ENCODE measurements at places on chromosomes 11 and 22. TPM values are rescaled to one million over a fixed set of nuclear protein-coding genes. Genes with fewer than 3 reads are reported as not detected.

GRCh38 chr22:33811686-33812085 is 108.6 kb downstream of the LARGE1 start:
- H3K4me3 ChIP-seq, result no peak overlapping the region
- no peak overlapping the region for H3K27ac ChIP-seq
- peaks cover 8% of the 10 kb centered on the region for H3K4me1 ChIP-seq

- H3K36me3 ChIP-seq, result no peaks in the 10 kb centered on the region
- no peak overlapping the region for H3K27ac ChIP-seq
- H3K4me3 ChIP-seq, result no peak overlapping the region
- H3K4me1 ChIP-seq, result peaks cover 12% of the 10 kb centered on the region
- no peaks in the 10 kb centered on the region for H3K27me3 ChIP-seq
Measured at GRCh38 chr11:73520353-73521061, 77.4 kb downstream of the FAM168A start.

- peaks cover 39% of the 10 kb centered on the region for H3K4me1 ChIP-seq
- no peak overlapping the region for H3K4me3 ChIP-seq
- H3K27me3 ChIP-seq, result no peaks in the 10 kb centered on the region
- no peak for DNase-seq
Measured at GRCh38 chr22:50298266-50298637, 9.2 kb downstream of the PLXNB2 start.

GRCh38 chr11:77505956-77506355 is 32.1 kb upstream of the PAK1 start:
- no peak overlapping the region for H3K4me3 ChIP-seq
- peaks cover 32% of the 10 kb centered on the region for H3K4me1 ChIP-seq
- no peaks in the 10 kb centered on the region for H3K36me3 ChIP-seq
- DNase-seq, result peak; percentile 58
- peak overlapping the region; percentile 63 for H3K27ac ChIP-seq

GRCh38 chr11:74357449-74357848 is 40.8 kb downstream of the PGM2L1 start:
- DNase-seq, result no peak
- no peaks in the 10 kb centered on the region for H3K4me1 ChIP-seq
- H3K27ac ChIP-seq, result no peak overlapping the region
- H3K4me3 ChIP-seq, result no peak overlapping the region

DNA sequence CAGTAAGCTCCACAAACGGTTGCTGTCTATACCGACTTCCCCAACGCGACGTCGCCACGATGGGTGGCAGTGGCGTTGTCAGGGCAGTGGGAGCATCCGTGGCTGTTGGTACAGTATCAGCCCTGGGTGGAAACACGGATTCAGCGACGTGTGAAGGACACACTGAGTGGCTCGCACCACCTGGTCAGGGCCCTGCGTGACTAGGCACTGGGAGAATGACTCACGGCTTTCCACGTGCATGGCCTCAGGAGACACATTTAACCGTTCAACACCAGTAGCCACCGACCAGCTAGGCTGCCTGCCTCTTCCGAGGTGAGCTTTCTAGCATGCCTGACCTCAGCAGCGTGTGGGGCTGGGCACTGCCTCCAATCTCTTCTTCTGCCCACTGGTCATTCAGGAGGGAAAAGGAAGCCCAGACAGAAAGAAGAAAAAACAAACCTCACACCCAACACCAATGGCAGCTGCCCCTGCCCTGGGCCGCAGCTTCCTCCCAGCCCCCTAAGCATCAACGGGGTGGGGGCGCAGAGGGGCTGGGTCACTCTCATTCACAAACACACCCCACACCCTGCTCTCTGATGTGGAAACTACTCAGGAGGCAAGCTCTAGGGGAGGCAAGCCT is 59.0 kb downstream of the MYH9 start:
- DNase-seq, result peak; percentile 36
- H3K4me3 ChIP-seq, result no peak overlapping the region
- no peaks in the 10 kb centered on the region for H3K27me3 ChIP-seq
- H3K27ac ChIP-seq, result peak overlapping the region; percentile 100
- peaks cover 83% of the 10 kb centered on the region for H3K4me1 ChIP-seq
- peaks cover 23% of the 10 kb centered on the region for H3K36me3 ChIP-seq

DNA sequence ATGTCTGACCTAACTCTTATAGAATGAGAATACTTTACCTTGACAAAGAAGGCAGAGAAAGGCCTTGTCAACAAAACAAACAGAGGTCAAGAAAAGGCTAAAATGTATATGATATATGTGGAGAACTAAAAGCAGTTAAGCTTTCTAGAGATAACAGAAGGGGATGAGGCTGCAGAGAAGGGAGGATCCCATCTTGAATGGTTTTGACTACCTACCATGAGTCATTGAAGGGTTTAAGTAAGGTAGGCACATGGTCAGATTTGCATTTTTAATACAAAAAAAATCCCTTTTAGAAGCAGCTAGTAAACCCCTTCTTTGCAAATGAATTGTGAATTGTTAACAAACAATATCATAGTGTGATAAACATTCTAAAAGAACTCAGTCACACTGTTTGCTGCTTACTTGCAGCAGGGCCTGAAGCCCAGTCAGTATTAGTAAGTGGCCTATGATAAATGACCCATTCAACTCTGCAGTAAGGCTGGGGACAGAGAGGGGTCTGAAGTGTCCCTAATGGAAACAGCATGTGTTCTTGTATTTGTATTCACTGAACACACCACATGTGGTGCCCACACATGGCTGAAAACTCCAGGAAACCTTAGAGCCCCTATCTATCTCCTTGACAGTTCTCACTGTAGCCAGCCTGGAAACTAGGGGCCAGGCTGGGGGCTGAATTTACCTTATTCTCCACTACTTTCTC is 328.8 kb upstream of the PITPNB start:
- H3K27me3 ChIP-seq, result no peaks in the 10 kb centered on the region
- no peak overlapping the region for H3K4me3 ChIP-seq
- H3K36me3 ChIP-seq, result no peaks in the 10 kb centered on the region

DNA sequence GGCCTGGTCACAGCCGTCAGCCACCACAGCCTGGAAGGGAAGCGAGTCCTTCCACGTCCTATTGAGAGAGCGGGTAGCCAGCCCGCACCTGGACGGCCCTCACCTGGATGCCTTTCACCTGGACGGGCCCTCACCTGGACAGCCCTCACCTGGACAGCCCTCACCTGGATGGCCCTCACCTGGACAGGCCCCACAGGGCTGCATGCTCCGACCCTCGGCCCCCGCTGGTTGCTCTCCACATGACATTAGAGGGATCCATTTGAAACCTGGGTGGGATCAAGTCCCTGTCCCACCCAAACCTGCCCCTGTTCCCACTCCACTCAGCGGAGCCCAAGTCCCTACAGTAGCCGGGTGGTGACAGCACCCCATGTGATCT is 3.7 kb downstream of the C1QTNF6 start:
- no peak for DNase-seq
- no peak overlapping the region for H3K4me3 ChIP-seq
- no peaks in the 10 kb centered on the region for H3K36me3 ChIP-seq
- H3K4me1 ChIP-seq, result peaks cover 20% of the 10 kb centered on the region
- no peaks in the 10 kb centered on the region for H3K27me3 ChIP-seq

DNA sequence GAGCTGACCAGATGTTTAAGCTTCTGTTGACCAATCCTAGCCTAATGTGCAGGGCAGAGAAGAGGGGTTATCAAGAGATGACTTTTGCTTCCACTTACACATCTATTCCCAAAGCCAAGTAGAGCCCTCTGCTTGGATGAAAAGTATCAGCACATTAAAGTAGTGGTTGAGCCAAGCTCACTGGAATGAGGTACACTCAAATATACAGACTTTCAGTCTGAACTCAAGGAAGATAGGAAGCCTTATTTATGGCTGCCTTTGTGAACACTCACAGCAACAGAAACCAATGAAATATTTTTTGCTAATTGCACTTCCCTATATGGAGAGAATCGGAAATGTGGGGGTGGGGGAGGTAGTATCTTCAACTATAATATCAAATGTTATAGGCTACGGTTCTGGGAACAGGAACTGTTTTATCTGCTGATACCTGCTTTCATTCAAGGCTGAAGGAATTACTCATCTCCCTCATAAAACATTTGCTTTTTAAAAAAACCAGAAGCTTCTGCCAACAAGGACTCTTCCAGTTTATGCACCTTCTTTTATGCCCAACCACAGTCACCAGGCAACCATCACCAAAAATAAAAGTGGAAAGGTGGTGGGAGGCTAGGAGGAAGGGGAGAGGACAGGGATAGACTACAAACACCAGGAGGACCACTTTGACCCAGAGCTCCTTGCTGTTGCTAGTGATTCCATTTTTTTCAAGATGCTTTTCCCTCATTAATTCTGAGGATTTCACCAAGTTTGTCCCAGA is 91.2 kb downstream of the CLPB start:
- H3K4me3 ChIP-seq, result no peak overlapping the region
- no peaks in the 10 kb centered on the region for H3K4me1 ChIP-seq
- no peaks in the 10 kb centered on the region for H3K27me3 ChIP-seq
- no peak for DNase-seq
- H3K36me3 ChIP-seq, result no peaks in the 10 kb centered on the region

DNA sequence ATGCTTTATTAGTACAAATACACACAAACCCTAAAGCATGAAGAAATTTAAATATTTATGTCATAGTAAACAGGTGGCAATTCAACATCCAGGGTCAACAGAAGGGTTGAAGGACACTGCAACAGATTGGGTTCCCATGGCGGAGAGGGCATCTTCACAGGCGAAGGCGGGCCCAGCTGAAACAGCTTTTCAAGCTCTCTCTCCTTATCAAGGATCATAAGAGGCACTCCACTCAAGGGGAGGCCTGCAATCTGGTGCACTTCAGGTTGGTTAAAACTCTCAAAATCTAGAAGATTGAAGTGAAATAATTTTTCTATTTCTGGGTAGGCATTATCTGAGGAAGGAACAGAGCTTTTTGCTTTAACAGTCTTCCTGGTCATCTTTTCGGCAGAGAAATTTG is 16.8 kb upstream of the SLC22A8 start:
- H3K4me1 ChIP-seq, result no peaks in the 10 kb centered on the region
- H3K27me3 ChIP-seq, result no peaks in the 10 kb centered on the region
- H3K27ac ChIP-seq, result no peak overlapping the region
- H3K36me3 ChIP-seq, result no peaks in the 10 kb centered on the region
- no peak overlapping the region for H3K4me3 ChIP-seq
- no peak for DNase-seq

- no peak overlapping the region for H3K27ac ChIP-seq
- H3K27me3 ChIP-seq, result no peaks in the 10 kb centered on the region
- H3K4me1 ChIP-seq, result no peaks in the 10 kb centered on the region
- no peaks in the 10 kb centered on the region for H3K36me3 ChIP-seq
Measured at GRCh38 chr11:87743007-87743406, 432.2 kb downstream of the RAB38 start.

DNA sequence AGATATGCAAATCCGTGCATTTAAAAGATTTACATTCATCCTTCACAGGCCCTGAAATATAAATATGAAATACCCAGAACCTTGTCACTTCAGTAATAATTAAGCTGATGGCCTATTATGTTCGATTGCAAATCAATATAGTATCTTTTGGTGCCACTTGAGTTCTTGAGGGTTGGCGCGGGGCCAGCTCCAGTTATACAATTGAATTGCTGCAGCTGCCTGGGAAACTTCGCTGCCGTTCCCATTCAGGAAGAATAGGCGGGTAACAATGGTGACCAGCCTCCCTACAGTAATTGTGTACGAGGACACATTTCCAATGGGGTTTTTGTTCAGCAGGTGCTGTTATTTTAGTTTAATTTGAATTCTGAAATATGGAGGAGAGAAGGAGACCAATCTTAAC is 451.2 kb downstream of the INSC start:
- no peaks in the 10 kb centered on the region for H3K36me3 ChIP-seq
- DNase-seq, result no peak
- no peaks in the 10 kb centered on the region for H3K27me3 ChIP-seq
- H3K27ac ChIP-seq, result no peak overlapping the region
- no peak overlapping the region for H3K4me3 ChIP-seq

- no peak overlapping the region for H3K27ac ChIP-seq
- no peaks in the 10 kb centered on the region for H3K4me1 ChIP-seq
- no peak for DNase-seq
- H3K4me3 ChIP-seq, result no peak overlapping the region
- H3K27me3 ChIP-seq, result no peaks in the 10 kb centered on the region
- no peaks in the 10 kb centered on the region for H3K36me3 ChIP-seq
Measured at GRCh38 chr11:107969219-107969618, 39.5 kb upstream of the CUL5 start.

- H3K4me3 ChIP-seq, result no peak overlapping the region
- no peaks in the 10 kb centered on the region for H3K4me1 ChIP-seq
- H3K36me3 ChIP-seq, result no peaks in the 10 kb centered on the region
- H3K27ac ChIP-seq, result no peak overlapping the region
- no peak for DNase-seq
Measured at GRCh38 chr22:47850644-47851151, 1088.2 kb downstream of the TBC1D22A start.

- H3K27ac ChIP-seq, result no peak overlapping the region
- H3K36me3 ChIP-seq, result no peaks in the 10 kb centered on the region
- no peak overlapping the region for H3K4me3 ChIP-seq
- no peak for DNase-seq
Measured at GRCh38 chr11:132944569-132944944, 587.7 kb downstream of the OPCML start.

GRCh38 chr22:39092111-39092862 is 4.8 kb upstream of the APOBEC3H start:
- H3K4me1 ChIP-seq, result peaks cover 12% of the 10 kb centered on the region
- DNase-seq, result no peak
- H3K4me3 ChIP-seq, result no peak overlapping the region
- H3K27ac ChIP-seq, result no peak overlapping the region
- no peaks in the 10 kb centered on the region for H3K27me3 ChIP-seq

GRCh38 chr11:126718276-126718675 is 282.3 kb downstream of the KIRREL3 start:
- H3K36me3 ChIP-seq, result no peaks in the 10 kb centered on the region
- no peaks in the 10 kb centered on the region for H3K4me1 ChIP-seq
- H3K27me3 ChIP-seq, result peaks cover 30% of the 10 kb centered on the region
- no peak for DNase-seq
- H3K4me3 ChIP-seq, result no peak overlapping the region

GRCh38 chr11:133285359-133285758 is 246.9 kb downstream of the OPCML start:
- no peaks in the 10 kb centered on the region for H3K27me3 ChIP-seq
- no peak for DNase-seq
- H3K36me3 ChIP-seq, result no peaks in the 10 kb centered on the region
- no peaks in the 10 kb centered on the region for H3K4me1 ChIP-seq

DNA sequence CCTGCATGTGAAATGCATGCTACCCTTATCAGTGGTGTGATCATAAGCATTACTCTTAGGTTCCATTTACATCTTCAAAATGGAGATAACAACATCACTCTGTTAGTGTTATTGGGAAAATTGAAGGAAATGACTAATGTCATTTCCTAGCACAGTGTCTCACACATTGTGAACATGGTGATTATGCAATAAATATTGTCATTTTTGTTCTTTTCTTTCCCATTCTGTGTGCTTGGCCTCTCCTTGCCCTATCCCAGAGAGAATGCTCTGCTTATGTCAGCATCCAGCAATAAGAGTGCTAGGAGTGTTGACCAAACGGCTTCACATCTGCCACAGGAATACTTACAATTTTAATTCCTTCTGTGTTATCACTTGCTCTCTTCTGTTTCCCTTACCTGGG is 1024.1 kb upstream of the CCDC90B start:
- H3K36me3 ChIP-seq, result no peaks in the 10 kb centered on the region
- no peak overlapping the region for H3K27ac ChIP-seq
- no peak overlapping the region for H3K4me3 ChIP-seq
- no peak for DNase-seq
- no peaks in the 10 kb centered on the region for H3K4me1 ChIP-seq
- no peaks in the 10 kb centered on the region for H3K27me3 ChIP-seq

The CADM1 gene
- total RNA-seq, result 126 TPM

The TRIM6 gene
- 5.5 TPM for total RNA-seq

The VWCE gene
- total RNA-seq, result 1.8 TPM

The ARHGEF17 gene
- 60.3 TPM for total RNA-seq

The BRSK2 gene
- 3.0 TPM for total RNA-seq
